ENCODE measurements at places on chromosomes 3 and 15. TPM values are rescaled to one million over a fixed set of nuclear protein-coding genes. Genes with fewer than 3 reads are reported as not detected.

The GNAI2 gene
- polyA plus RNA-seq = 81.6 TPM

The SAMMSON gene
- not detected for polyA plus RNA-seq

The C15orf62 gene
- polyA plus RNA-seq = not detected

The FANCD2OS gene
- polyA plus RNA-seq = not detected

The ADGRG7 gene
- polyA plus RNA-seq = not detected

The ADAMTS17 gene
- polyA plus RNA-seq = not detected

The MNS1 gene
- polyA plus RNA-seq = not detected

The SIN3A gene
- polyA plus RNA-seq = 11.5 TPM

The KBTBD13 gene
- not detected for polyA plus RNA-seq

The TAGLN3 gene
- 568 TPM for polyA plus RNA-seq

The PTX3 gene
- polyA plus RNA-seq = 0.57 TPM

The SOX2 gene
- 7.2 TPM for polyA plus RNA-seq

The MINDY4B gene
- not detected for polyA plus RNA-seq

The GPR27 gene
- polyA plus RNA-seq = 67.8 TPM

The IFT57 gene
- 59.0 TPM for polyA plus RNA-seq

The ZCWPW2 gene
- polyA plus RNA-seq = 0.48 TPM

The CDHR4 gene
- not detected for polyA plus RNA-seq

The RASGRP1 gene
- polyA plus RNA-seq = 3.1 TPM

The GPR62 gene
- not detected for polyA plus RNA-seq

The RYK gene
- polyA plus RNA-seq = 67.7 TPM

The IP6K1 gene
- polyA plus RNA-seq = 62.7 TPM

The ALDH1A3 gene
- polyA plus RNA-seq = 0.06 TPM

The ARRDC4 gene
- 39.7 TPM for polyA plus RNA-seq

The ITIH4 gene
- 29.5 TPM for polyA plus RNA-seq

The UTS2B gene
- polyA plus RNA-seq = 0.46 TPM

The PARP16 gene
- polyA plus RNA-seq = 19.8 TPM

The P4HTM gene
- polyA plus RNA-seq = 97.3 TPM

The P2RY13 gene
- polyA plus RNA-seq = not detected

The C15orf39 gene
- polyA plus RNA-seq = 0.44 TPM

The UACA gene
- 0.10 TPM for polyA plus RNA-seq

The GOLGA6D gene
- not detected for polyA plus RNA-seq

The SGO1 gene
- 0.71 TPM for polyA plus RNA-seq

The SH3GL3 gene
- 104 TPM for polyA plus RNA-seq

The CADPS gene
- polyA plus RNA-seq = 118 TPM

The CSPG5 gene
- 67.1 TPM for polyA plus RNA-seq

The SAMD7 gene
- not detected for polyA plus RNA-seq

The PXYLP1 gene
- polyA plus RNA-seq = 93.9 TPM

The NLGN1 gene
- polyA plus RNA-seq = 2.7 TPM

The NME9 gene
- polyA plus RNA-seq = 17.4 TPM

The ROBO1 gene
- 202 TPM for polyA plus RNA-seq

The CPB1 gene
- not detected for polyA plus RNA-seq

The CCRL2 gene
- polyA plus RNA-seq = not detected

The TM6SF1 gene
- 0.16 TPM for polyA plus RNA-seq

The ENTPD3 gene
- polyA plus RNA-seq = 2.8 TPM

The ITGA11 gene
- not detected for polyA plus RNA-seq

The FHIT gene
- not detected for polyA plus RNA-seq

The FMN1 gene
- 0.26 TPM for polyA plus RNA-seq

The C2CD4B gene
- polyA plus RNA-seq = not detected

The CHRNB4 gene
- polyA plus RNA-seq = not detected

The ZMYND10 gene
- 5.2 TPM for polyA plus RNA-seq

The PRR20G gene
- not detected for polyA plus RNA-seq

The POMGNT2 gene
- polyA plus RNA-seq = 25.7 TPM

The RBP2 gene
- polyA plus RNA-seq = not detected

The EXD1 gene
- 0.40 TPM for polyA plus RNA-seq
